ENCODE measurements at places on chromosomes 3 and 15. TPM values are rescaled to one million over a fixed set of nuclear protein-coding genes. Genes with fewer than 3 reads are reported as not detected.

- DNase-seq: peak; percentile 70
Measured at GRCh38 chr15:31977812-31978661, 52.3 kb upstream of the CHRNA7 start.

DNA sequence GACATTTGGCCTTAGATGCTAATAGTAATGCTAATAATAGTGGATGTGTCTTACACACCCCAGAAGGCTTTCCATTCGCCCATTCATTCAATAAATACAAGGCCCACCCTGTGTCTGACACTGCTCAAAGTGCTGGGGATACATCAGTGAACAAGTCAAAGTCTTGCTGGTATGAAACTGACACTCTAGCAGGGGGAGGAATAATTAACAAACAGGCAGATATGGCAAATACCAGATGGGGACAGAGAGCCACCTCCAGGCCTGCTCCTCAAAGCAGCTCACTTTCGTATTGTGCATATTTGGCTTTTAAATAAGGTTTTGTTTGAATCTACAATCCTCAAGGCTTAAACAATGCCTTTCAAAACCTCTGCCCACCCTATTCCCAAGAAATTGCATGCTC lies 28.3 kb upstream of the LYZL4 start:
- DNase-seq: no peak

- no peak for DNase-seq
Measured at GRCh38 chr3:129911261-129911861, 17.9 kb upstream of the TMCC1 start.

- peak; percentile 79 for DNase-seq
Measured at GRCh38 chr3:122754929-122755328, 38.7 kb downstream of the HSPBAP1 start.

DNA sequence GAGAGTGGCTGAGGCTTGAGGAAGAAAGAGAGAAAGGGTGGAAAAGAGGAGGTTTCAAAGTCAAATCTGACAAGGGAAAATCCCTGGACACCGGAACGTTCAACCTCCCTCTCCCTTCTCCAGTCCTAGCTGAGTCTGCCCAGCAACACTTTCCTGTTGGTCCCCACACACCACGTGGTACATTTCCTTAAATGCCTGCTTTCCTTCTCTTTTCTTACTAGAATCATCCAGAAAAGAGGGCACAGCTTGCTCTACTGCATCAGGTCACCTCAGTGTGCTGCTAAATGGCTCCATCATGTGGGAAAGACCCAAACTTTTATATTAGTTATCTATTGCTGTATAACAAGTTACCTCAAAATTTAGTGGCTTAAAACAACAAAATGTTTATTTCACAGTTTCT lies 181.2 kb downstream of the NECTIN3 start:
- peak; percentile 86 for DNase-seq

GRCh38 chr15:96181873-96182301 lies 148.6 kb upstream of the NR2F2 start:
- DNase-seq: no peak

GRCh38 chr15:33201491-33202231 lies 7.1 kb upstream of the FMN1 start:
- DNase-seq: peak; percentile 63

DNA sequence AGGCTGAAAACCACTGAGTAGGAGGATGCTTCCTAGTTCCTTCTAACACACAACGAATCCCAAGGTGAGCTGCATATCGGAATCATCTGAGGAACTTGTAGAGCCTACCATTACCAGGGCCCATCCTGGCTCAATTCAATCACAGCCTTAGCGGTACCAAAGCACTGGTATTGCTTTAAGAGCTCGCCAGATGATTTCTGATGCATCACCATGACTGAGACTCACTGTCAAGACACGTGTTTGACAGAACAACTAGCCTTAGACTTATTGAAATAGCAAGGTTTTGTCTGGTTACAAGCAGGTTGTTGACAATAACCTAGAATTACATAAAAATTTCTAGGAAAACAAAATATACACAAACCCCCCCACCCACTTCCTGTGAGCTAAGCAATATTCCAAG lies 68.5 kb downstream of the CBLB start:
- DNase-seq: peak; percentile 49

DNA sequence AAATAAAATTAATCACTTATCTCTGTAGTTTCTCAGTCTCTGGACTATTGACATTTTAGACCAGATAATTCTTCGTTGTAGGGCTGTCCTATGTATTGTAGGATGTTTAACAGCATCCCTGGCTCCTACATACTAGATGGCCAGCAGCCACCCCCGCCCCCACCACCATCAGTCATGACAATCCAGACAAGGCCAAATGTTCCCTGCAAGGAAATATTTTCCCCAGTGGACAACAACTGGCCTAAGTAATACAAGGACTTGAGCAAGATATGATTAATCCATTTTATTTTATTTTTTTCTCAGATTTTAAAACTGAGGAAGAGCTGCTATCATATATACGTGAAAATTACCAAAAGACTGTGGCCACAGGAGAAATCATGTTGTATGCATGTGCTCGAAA lies 23.8 kb downstream of the TICRR start:
- no peak for DNase-seq

DNA sequence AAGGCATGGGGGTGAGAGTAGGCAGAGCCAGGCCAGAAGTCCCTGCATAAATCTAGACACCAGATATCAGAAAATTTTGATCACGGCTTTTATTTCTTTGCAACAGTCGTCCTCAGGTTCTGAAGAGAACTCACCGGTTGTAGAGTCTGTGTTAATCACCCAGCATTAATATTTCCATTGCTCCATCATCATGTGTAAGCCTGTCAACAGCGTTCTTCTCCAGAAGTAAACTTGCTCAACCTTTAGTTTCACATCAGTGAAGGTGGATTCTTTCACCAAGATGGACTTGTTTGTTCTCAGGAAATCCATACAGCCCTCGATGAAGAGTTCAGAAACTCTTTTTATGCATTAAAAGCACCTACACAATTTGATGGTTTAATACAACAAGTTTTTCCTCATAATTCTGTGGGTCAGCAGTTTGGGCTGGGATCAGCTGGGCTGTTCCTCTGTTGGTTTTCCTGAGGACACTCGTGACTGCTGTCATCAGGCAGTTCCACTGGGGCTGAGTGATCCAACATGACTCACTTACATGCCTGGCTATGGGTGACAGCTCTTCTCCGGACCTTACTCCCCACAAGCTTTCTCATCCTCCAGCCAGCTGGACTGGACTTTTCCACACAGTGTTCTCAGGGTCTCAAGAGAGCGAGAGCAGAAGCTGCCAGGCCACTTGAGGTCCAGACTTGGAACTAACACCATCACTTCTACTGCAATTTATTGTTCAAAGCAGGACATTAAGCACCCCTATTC lies 303.4 kb downstream of the ZNF621 start:
- DNase-seq: no peak

DNA sequence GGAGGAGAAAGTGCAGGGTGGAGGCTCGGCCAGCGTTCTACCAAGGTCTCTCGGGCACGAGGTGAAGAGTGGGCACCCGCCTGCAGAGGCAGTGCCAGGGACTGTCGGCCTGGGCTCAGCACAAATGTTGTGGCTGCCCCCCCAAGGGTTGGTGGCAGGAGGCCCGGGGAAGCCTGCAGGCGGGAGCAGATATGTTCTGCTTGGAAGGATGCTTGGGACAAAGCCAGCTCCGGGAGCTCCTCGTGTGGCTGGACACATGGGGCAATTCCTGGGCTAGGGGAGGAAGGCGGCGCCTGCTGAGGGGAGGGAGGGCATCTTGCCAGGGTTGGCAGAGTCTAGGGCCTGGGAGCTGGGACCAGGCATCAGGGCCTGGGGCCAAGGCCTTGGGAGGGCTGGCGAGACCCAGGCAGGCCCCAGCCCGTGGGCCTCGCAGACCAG lies 30.4 kb upstream of the FBLN2 start:
- no peak for DNase-seq

DNA sequence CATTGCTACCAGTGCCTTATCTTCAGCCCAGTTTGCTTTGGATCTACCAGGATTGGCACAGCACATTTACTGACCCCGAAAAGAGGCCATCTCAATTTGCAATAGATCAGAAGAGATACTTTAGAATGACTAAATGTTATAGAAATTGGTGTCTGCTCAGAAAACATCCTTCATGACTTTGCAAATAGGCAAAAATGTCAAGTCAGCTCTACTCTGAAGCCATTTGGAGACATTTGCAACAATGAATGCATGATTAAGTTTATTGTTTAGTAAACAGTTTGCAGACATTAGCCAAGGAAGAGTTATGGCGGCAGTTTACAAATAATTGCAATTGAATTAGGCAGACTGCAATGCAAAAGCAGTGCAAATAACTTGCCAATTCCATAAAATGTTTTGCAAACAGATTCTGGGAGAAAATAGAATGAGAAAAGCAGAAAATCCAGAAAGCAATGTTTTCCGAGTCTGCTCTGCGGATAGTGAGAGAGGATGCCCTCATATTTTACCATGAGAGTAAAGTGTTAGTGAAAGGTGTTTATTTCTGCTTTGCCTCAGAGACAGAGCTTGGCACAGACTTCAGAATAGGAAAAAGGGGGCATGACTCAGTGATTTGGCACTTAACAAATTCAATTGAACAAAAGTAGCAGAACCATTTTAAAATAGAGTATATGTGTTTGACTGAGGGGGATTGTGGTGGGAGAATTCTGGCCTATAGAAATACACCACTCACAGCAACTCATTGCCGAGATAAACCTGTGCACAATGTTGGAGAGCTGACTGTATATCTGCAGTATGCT lies 334.9 kb upstream of the NR2F2 start:
- no peak for DNase-seq

DNA sequence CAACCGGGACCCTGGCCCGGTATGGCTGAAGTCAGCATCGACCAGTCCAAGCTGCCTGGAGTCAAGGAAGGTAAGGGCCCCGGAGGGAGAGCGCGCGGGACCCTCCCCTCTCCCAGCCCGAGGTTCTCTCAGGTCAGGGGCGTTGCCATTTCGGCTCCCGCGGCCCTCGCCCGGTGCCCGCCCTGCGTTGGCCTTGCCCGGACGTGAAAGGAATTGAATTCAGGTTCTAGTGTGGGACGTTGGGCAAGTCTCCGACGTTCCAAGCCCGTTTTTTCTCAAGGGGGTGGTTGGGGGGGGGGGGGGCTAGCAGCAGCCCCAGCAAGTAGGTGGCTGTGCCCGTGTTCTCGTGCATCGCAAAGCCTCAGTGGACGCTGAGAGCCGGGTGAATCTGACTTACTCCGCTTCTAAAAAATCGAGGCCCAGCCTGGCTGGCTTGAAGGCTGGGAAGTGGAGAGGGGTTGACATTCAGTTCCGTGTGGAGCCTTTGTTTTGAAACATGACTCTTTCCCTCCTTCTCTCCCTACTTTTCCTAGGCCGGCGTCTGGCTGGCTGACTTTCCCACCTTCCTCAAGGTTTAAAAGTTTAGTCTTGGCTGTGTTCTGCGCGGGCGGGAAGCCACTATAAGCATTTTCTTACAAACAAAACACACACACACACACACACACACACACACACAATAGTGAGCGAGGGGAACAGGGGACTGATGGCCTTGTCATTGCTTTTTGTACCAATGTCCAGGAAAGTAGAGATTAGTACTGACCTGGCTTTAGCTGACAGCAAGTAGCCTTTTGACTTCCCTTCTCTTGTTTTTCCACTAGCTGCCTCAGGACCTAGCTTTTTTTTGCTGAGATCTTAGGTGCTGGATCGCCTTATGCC lies at the start of gene UTS2B:
Gene UTS2B, minus strand, starts transcription at position 873 of the 876 bp plus-strand sequence. CDS start 48,337 bp downstream, outside the sequence.
- peak; percentile 35 for DNase-seq

DNA sequence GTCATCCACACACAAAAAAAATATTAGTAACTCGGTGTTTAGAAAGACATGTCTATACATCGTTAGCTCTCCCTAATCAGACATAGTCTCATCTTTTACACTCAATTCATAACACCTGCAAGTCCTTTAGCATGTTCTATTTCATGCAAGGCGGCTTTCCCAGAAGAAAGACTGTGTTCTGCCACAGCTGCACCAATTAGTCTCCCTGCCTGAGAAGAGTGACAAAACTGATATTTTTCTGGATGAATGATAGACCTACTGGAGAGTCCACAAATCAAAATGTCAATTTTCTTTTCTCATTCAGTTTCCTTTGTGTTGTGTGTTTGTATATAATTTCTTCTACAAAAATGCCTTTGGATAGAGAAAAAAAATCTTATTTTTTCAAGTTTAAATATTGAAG lies 435.8 kb upstream of the EPHA3 start:
- no peak for DNase-seq

The OXTR gene
- total RNA-seq: 0.61 TPM

The PLA2G4F gene
- total RNA-seq: not detected

The FBLN2 gene
- 0.51 TPM for total RNA-seq

The HAUS2 gene
- 36.2 TPM for total RNA-seq

The C3orf85 gene
- total RNA-seq: not detected

The MESP2 gene
- total RNA-seq: 0.27 TPM

The MST1R gene
- total RNA-seq: not detected

The MME gene
- 19.5 TPM for total RNA-seq

The TMEM108 gene
- total RNA-seq: 0.13 TPM

The RASGRF1 gene
- total RNA-seq: 0.45 TPM
